ENCODE measurements at places on chromosomes 1 and 21.

- no peak for DNase-seq
Observed at GRCh38 chr1:68307378-68307787, 75.1 kb upstream of the WLS start.

DNA sequence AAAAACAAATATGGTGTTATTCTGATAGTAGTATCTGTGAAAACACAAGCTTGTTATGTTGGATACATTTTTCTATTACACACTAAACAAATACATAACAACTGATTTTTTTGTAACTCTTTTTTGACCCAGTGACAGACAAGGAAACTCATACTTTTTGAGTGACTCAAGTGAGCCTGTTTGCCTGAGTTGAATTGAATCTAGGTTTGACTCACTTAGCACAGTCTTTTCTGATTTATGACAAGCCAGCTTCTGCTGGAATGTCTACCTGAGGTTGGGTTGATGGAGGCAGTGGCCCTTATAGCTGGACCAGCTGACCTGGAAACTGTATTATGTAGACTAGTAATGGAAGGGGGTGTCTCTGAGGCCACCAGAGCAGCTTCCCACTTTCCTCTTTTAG is 4.2 kb upstream of the CLCA4 start:
- DNase-seq: no peak

GRCh38 chr1:33234588-33234990 is 21.7 kb upstream of the ZNF362 start:
- no peak for DNase-seq

DNA sequence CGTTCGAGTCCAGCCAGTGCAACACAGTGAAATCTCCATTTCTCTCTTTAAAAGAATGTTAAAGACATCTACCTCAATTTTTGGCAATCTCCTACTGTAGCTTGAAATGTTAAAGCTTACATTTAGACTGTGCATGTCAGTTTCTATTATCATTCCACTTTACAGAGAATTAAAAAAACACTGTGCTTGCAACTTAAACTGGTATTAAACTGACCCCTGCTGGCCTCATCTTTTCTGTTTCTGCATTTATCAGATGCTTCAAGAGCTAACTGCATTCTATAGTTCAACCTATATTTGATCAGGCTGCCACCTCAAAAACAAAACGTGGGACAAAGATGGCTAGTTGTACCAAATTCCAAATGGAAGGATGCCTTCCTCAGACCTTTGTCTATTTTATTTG is 226.5 kb downstream of the SMYD3 start:
- no peak for DNase-seq

DNA sequence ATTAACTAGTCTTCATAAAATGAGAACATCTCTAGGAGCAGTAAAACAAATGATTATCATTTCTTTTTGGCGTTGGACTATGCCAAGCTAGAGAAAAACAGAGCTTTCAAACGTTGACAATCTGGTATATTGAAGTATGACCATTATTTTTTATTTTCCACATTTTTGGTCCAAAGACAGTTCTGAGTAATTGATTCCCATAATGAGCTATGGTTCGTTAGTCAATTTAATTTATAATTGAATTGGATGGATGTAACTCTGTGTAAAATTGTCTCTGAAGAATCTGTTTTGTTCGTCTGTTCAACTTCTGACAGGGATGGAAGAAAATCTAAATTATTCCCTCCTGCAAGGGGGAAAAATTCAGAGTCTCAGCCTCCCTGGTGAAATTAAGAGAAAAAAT is 234.5 kb downstream of the LMO4 start:
- DNase-seq: no peak

GRCh38 chr1:88647249-88647645 is 36.8 kb upstream of the PKN2 start:
- no peak for DNase-seq

DNA sequence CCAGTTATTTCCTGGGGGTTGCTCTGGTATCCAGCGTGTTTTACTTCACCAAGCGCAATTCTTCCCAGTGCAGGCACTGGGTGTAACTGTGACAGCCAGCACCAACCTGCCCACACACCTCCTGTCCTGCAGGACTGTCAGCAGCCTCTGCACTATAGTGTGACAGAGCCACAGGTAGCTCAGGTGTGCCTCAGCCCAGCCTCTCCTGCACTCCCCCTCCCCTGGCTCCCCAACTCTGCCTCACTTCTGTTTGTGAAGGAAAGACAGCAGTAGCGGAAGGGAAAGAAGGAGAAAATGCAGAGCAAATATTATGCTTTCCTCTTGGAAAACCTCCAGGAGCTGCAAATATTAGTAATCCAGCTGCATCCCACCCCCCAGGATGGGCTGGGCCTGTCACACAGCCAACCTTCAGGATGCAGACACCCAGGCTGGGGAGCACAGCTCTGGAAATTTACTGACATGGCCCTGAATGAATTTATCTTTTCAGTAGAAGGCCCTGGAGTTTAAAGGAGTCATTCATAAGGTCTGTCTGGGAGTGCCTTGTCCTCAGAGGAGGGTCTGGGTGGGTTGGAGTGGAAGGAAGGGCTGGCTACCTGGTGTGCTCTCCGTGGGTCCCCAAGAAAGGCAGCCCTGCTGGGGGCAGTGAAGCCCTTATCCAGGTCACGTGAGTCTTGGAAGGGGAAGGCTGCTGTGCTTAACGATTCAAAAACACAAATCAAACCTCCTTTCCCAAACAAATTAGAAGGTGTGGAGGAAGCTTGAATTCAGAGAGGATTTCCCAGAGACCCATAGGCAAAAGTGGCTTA is 20.9 kb downstream of the CAPN2 start:
- no peak for DNase-seq

DNA sequence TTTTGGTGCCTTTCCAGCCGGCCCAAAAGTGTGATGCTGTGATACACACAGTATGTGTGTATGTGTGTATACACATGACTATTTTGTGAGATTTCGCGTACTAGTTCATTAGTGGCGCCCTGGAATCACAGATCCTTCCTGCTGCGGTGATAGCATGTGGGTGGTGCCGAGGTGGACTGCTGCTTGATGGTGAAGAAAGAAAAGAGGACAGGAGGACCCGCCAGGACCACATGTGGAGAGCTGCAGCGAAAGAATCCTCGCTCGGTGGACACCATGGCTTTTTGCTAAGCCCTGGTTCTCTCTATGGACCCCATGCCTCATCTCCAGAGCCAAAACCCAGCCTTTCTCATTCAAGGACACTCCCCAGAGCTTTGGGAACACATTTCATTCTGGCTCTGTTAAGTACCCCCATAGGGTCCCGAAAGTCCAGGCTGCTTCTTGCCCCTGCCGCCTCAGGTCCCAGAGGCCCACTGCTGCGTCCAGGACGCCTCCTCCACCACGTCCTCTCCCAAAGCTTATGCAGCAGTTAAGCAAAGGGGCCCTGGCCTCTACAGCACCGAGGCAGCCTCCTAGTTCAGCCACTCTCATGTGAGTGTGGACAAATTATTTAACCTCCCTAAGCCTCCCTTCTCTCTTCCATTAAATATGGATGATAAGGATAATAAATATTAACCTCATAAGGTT is 32.8 kb upstream of the COX20 start:
- no peak for DNase-seq

DNA sequence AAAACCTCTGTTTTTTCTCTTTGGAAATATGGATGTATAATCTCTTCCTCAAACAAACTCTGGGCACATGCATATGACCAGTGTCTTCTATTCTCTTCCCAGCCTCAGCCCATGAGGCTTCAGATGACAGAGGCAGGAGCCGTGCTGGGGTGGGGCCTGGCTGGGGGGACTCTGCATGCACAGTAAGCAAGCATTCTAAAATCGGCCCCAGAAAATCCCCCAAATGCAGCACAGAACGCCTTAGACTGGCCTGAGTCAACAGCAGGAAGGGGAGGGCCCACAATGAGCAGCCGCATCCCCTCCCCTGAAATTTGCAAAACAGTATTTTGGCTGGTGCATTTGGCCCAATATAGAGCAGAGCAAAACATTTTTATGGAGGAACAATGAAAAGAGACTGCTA is 47.8 kb downstream of the ITPKB start:
- DNase-seq: peak; percentile 72

DNA sequence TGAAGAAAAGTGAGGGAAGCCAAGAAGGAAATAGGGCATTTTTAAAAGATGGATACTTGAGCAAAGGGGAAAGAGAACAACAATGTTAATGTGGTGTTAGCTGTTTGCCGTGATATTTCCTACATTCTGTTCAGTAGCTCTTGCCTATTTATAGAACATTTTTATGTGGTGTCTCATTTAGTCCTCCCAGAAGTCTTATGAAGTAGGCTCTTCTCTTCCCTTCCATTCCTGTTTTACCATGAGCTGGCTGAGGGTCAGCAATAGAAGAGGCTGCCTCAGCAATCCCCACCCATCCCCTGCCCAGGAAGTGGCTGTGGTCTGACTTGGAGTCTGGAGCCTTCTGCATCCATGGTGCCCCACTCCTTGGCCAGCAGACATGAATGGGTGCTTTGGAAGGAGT is 60.1 kb downstream of the KIAA0040 start:
- DNase-seq: no peak
